ENCODE measurements at places on chromosomes 5 and 9.

- DNase-seq, result no peak
These were observed 622.1 kb downstream of the PSAT1 start for GRCh38 chr9:78918976-78919375.

- DNase-seq, result peak; percentile 63
These were observed 598.7 kb upstream of the SGCD start for GRCh38 chr5:155728146-155728856.

GRCh38 chr5:143605403-143606005 is 202.0 kb upstream of the NR3C1 start:
- no peak for DNase-seq

DNA sequence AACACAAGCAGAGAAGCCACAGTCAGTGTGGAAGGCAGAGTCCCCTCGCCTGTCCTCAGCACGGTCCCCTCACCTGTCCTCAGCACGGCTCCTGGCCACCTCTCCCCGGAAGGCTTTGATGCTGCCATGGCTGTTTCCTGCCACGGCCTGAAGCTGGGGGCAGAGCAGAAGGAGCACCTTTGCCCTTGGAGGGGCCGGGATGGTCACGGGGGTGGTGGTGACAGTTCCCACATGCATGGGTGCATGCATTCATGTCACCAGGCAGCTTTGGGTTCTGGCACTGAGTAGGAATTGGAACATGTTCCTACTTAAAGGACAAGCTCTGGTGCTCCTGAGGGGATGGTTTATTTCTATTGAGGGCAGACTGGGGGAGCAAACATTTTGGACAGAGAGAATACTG is 57.8 kb upstream of the PHYKPL start:
- no peak for DNase-seq

- no peak for DNase-seq
These were observed 223.4 kb downstream of the COX7C start for GRCh38 chr5:86841000-86841644.

DNA sequence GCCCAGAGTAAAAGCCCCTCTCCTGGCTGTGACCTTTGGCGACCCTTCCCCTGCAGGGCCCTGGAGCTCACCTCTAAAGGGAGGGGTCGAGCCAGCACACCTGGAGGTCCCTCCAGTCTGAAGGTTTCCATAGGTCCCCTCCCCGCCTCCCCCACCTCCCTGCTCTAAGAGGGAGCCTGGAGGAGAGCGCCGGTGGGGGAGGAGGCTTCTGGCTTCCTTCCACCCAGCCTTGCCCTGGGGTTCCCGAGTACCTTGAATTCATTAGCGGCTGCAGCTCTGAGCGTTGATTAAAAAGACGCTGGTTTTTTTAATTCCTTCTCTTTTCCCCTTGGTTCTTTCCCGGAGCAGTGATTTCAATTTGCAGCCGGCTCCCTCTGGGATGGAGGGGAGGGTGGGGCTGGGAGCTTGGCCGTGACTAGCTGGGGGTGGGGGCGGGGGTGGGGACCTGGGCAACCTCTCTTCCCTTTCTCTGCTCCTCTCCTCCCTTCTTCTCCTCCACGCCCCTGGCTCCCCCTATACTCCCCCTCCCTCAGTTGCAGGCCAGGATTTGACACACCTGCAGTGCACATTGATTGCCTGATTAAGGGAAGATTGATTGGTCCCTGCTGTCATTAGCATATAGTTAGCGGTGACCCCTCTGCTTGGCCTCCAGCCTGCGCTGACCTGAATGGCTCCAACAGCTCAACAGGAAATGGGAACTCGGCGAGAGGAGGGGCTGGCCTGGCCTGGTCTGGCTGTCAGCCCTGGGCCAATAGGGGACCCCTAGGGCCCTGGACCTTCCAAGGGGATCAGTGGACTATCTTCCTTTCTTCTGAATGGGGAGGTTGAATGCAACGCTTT is 67.5 kb upstream of the RAPGEF1 start:
- DNase-seq, result no peak

DNA sequence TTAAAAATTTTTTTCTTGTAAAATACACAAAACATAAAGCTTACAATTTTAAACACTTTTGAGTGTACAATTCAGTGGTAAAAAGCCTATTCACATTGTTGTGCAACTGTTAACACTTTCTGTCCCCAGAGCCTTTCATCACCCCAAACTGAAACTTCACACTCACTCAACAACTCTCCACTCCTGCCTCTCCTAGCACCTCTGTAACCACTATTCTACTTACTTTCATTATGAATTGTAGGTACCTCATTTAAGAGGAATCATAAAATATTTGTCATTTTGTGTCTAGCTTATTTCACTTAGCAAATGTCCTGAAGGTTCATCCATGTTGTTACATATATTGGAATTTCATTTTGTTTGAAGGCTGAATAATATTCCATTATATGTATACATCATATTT is 4.3 kb upstream of the ZNF510 start:
- no peak for DNase-seq

DNA sequence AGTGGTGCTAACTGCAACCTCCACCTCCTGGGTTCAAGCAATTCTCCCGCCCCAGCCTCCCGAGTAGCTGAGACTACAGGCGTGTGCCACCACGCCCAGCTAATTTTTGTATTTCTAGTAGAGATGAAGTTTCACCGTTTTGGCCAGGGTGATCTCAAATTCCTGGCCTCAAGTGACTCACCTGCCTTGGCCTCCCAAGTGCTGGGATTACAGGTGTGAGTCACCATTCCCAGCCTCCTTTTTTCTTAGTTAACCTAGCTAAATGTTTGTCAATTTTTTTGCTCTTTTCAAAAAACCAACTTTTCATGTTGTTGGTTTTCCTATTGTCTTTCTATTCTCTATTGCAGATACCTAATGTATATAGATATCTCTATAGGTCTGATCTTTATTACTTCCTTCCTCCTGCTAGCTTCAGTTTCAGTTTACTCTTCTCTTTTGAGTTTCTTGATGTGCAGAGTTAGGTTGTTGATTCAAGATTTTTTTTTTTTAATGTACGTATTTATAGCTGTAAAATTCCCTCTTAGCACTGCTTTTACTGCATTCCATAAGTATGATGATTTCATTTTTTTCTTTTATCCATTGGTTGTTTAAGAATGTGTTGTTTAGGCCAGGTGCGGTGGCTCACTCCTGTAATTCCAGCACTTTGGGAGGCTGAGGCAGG is 32.9 kb downstream of the FGD3 start:
- DNase-seq, result no peak

GRCh38 chr9:136729144-136729543 is 13.6 kb downstream of the LCN10 start:
- no peak for DNase-seq

- DNase-seq, result no peak
These were observed 67.2 kb upstream of the CCDC152 start for GRCh38 chr5:42689391-42689790.

DNA sequence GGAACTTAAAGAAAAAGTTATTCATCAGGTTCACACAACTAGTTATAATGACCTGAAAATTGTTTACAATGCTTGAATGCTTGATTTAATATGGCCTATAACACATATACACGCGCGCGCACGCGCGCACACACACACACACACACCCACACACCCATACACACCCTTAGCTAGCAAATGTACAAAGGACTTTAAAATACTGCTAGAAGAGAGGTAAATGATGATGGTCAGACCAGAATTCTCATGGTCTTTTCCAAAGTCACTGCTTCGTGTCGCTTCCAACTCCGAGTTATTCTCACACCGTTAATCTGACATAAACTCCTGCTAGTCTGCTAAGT is 5.9 kb downstream of the LSM11 start:
- DNase-seq, result no peak

- peak; percentile 6 for DNase-seq
These were observed at the start of gene SH3RF2 for GRCh38 chr5:145936401-145937131. Gene SH3RF2 (plus strand): TSS chr5:145936578. CDS start chr5:145937929, 1,351 bp downstream.

DNA sequence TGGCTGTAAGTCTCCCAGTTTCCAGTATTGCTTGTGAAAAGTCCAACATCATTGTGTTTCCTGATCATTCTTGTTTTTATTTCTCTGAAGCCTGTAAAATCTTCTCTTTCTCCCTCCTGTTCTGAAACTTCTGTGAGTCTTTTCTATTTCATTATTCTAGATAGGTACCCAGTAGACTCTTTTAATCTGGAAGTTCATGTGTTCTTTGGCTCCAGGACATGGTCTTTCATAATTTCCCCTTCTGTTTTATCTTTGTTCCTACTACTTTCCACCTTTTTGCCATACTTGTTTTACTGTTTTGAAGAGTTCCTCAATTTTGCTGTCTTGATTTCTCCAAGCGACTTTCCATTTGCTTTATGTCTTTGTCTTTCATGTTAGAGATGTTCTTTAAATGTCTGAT is 168.1 kb downstream of the APBA1 start:
- DNase-seq, result no peak

DNA sequence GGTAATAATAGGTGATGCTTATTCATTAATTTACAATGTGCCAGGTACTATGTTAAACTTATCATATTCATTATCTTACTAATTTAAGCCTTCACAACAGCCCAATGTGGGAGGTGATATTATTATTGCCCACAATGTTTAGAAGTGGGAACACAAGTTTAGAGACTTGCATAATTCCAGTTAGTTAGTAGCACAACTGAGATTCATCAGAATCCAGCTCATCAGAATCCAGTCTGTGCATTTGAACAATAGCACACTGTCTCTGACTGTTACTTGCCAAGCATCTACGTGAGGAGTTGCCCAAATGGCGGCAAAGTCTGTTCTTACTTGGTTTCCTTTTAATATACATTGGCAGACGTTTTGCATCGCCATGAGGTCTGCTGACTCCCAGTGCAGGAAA is 110.9 kb upstream of the BASP1 start:
- DNase-seq, result no peak

DNA sequence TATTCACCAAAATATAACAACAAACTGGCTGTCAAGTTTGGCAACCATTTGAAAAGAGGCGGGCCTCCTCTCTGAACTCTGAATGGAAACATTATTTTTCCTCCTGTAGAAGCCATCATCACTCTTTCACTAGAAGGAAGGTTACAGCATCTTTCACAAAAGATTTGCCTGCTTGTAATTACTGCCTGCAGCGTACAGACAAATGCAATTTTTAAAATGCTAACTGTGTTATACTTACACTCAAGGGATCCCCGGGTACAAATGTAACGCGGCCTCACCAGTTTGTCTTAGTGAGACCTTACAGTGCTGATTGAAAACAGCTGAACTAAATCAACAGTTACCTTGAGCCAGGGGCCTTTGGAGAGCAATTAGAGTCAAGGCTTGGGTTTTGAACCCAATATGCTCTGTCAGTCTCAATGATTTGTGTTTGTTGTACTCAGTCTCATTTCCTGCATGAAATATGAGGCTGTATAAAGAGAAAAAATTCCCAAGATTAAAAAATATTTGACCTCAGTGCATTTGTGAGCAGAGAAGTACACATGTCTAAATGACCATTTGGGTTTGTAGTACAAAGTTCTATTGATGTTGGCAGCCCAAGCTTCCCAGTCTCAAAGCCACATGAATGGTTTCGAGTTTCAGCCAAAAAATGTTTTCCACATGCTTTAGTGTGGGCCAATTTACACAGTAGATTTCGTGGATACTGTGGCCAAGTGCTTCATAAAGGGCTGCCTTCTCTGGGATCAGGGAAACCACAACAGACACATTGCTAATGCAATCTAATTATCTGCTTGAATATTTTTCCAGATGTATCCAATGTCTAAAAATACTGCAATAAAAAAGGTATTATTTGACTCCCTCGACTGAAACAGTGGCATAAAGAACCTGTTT is 500.0 kb downstream of the SPATA31D1 start:
- no peak for DNase-seq

All from anterior cingulate cortex (tissue), 58 donors.